ENCODE measurements at places on chromosomes 2 and 18. TPM values are rescaled to one million over a fixed set of nuclear protein-coding genes. Genes with fewer than 3 reads are reported as not detected.

The SNTG2 gene
- 8.8 TPM for total RNA-seq

The KRTCAP3 gene
- total RNA-seq = 0.75 TPM

The TSPYL6 gene
- total RNA-seq = 0.32 TPM

The STPG4 gene
- total RNA-seq = 0.63 TPM

The EMILIN2 gene
- total RNA-seq = 56.4 TPM

The CHRNG gene
- not detected for total RNA-seq

The LRRTM4 gene
- 0.32 TPM for total RNA-seq

The ALKAL2 gene
- 16.0 TPM for total RNA-seq

All from omental fat pad (tissue), 4 donors.